Ovary (tissue), 10 donors: ENCODE measurements at places on chromosomes 12 and 14.

- no peak for DNase-seq
Measured at GRCh38 chr14:95183532-95184412, 26.4 kb upstream of the DICER1 start.

DNA sequence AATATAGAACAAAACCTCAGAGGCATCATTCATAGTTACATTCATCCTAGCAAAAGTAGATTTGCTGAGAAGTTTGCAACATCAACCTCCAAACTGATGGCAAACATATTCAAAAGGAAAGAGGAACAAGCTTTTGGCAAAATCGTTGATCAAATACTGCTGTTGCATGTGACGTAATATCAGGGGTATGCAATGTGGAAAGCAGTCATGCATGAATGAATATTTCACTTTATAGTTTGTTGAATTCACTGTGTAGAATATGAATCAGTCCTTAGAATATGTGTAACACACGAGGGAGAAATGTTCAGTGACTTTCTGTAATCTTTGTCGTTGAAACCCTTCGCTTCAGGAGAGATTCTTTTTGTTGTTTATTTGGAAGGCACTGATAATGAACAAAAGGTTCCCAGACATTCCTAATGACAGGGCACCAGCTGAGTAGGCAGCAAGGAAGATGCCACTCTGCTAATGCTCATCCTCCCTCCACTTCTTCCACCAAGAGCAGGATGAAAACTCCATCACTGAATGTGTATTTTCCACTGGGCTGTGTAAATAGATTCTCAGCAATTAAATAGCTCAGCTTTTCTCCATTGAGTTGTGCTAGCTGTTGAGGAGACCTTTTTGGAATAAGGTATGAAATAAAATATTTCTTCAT, 126.1 kb downstream of the PELI2 start:
- DNase-seq: no peak

DNA sequence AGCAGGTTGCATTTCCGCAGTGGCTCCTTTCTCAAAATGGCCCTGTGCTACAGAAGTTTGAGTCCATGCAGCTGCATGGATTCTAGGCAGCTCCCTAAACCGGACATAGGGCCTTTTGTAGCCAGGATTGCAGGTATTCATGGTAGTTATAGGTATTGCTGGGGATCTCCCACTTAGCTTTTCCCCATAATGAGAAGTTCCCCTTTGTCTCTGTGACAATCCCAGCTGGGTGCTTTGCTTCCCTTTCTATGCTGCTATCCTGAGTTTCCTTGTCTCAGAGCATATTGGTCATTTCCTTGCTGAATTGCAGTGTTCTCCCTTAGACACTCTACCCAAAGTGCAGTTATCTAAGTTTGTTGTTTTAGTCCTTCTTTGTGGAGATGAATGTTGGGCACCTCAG, 120.9 kb upstream of the MIS18BP1 start:
- DNase-seq: no peak

- DNase-seq: no peak
Measured at GRCh38 chr14:53035336-53036210, 84.7 kb upstream of the FERMT2 start.

GRCh38 chr14:81868172-81868571, 334.5 kb upstream of the SEL1L start:
- DNase-seq: no peak

GRCh38 chr14:98498019-98498885, 773.7 kb downstream of the BCL11B start:
- no peak for DNase-seq

DNA sequence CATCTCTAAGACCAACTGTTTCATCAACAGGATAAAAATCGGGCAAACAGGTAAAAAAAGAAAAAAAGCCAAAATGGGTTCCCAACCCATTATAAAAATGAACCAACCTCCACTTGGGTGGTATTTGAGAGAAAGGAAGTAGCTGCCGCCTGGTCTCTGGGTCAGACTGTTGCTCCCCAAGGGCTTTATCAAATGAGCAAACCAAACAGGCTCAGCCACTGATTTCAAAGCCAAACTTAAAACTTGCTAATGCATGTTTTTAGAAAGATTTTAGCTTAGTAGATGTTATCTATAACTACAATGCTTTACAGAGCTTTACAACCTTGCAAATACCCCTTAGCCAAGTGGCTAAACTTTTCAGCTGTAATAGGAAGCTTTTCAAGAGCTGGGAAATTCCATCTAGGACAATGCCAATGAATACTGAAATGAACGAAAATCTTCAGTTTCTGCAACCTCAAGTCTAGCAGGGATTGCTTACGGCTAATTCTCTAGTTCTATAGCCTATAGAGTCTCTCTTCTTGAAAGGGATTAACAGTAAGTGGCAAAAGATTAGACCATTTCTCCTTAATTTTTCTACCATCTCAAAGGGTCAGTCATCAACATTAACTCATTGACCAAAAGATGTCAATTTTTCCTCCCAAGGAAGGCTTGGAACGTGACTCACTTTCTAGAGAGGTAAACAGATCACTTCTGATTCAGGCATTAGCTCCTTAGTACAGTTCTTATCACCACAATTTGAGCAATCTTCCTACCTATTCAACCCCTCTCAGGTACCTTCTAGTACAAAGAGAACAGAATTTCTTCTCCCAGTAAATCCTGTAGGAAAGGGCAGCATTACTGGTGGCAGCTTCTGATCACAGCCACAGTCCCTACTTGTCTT, 4.2 kb downstream of the PPM1H start:
- DNase-seq: no peak

GRCh38 chr12:72388322-72388721, 116.2 kb downstream of the TRHDE start:
- DNase-seq: no peak

DNA sequence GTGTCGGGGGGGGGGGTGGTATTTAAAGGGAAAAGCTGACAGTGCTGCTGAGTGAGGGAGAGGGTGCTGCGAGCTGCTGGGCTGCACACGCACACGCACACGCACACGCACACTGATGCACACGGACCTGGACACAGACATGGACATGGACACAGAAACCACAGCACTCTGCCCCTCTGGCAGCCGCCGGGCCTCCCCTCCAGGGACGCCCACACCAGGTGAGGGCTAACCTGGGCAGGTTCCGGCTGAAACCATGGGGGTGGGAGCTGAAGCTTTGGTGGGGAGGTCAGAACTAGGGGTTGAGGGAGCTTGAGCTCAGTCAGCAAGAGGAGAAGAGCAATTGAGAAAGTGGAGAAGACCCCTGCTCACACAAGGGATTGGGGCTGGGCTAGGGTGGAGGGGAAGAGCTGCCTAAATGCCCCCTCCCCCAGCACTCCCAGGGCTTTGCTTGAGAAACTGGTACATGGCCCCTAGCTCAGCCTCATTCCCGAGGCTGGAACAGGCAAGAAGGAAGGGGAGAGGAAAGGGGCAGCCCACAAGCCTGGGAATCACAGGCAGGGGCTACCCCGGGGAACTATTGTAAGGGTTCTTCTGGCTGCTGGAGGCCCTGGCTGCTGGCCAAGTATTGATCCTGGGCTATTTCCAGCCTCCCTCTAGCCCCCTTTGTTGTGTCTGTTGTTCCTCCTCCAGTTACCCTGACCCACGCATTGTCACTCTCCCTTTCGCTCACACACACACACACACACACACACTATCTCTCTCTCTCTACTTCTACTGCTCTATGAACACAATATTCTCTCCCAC, at the start of gene REM2:
REM2 (plus strand) TSS at position 50 of the 804 bp plus-strand sequence; CDS start at position 116, 66 bp downstream.
- no peak for DNase-seq

GRCh38 chr12:123344086-123344485, 20.6 kb downstream of the SBNO1 start:
- peak; percentile 67 for DNase-seq

GRCh38 chr12:103583008-103583407, 4.1 kb upstream of the STAB2 start:
- DNase-seq: no peak

DNA sequence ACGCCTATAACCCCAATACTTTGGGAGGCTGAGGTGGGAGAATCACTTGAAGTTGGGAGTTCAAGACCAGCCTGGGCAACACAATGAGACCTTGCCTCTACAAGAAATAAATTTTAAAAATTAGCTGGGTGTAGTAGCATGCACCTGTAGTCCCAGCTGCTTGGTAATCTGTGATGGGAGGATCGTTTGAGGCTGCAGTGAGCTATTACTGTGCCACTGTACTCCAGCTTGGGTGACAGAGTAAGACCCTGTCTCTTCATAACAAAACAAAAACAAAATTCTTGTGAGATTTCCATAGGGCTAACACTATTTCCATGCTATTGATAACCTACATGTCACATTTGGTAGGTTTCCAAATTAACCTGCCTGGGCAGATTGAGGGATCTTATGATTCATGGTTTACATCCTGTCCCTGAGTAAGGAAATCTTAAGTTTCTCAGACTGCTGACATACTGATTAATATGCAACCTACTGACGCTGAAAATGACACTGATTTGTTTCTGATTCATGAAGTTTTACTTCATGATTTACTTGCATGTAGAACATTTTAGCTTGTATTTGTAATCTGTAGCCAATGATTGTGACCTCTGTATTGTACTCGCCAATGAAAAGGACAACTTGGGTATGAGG, 15.9 kb downstream of the ATP6V1D start:
- DNase-seq: no peak

GRCh38 chr12:106276032-106276740, 26.3 kb upstream of the TCP11L2 start:
- no peak for DNase-seq

DNA sequence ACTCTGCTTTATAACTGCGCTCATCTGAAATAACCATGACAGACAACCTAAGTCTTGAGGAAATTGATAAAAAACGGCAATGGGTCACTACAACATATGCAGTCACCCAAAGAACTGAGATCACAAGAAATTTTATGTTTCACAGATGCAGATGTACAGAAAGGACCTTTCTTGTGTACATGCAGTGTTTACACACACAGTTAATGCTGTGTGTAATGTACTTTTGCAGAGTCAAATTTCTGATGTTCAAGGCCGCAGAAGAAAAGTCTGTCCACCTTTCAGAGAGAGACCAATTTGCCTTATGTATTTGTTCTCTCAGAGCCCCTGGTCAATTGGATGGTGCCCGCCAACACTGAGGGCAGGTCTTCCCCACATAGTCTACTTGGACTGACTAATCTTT, 23.0 kb upstream of the TBK1 start:
- DNase-seq: no peak

GRCh38 chr12:30928356-30929244, 2.1 kb downstream of the TSPAN11 start:
- no peak for DNase-seq

DNA sequence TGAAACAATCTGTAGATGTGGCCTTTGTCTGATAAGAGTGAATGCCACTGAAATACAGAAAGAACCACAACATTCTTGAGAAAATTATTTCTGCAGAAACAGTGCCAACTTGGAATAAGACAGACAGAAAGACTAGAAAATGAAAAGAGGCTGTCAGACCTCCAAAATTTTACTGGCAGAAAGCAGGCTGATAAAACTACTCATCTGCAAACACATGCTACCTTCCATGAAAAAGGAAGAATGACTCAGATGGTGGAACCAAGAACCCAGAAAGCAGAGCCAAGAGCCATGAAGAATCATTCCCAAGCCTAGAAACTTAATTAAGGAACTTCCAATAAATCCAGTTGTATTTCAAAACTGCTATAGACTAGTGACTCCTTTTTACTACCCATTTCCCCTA, 31.9 kb upstream of the OSBPL8 start:
- DNase-seq: no peak

GRCh38 chr14:100072783-100073346, 7.6 kb downstream of the EVL start:
- DNase-seq: no peak

GRCh38 chr14:91872011-91872501, 4.7 kb upstream of the TC2N start:
- DNase-seq: no peak

DNA sequence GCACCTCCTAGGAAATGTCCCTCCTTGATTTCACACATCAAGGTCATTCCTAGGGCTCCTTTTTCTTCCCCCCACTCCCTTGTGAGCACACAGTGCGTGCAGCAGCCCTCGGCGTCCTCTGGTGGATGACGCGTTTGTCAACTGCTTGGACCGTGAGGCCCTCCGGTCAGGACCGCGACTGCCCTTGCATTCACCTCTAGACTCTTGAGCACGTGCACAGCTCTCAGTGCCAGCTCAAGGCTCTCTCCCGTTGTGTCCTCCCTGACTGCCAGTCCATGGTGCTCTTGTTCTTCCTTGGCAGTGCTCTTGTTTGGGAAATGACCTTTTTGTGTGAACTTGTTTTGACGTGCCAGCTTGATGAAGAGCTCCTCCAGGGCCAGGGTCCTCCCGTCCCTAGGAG, 67.9 kb downstream of the TSPAN9 start:
- no peak for DNase-seq

- DNase-seq: no peak
Measured at GRCh38 chr14:90308561-90308960, 23.2 kb downstream of the NRDE2 start.

DNA sequence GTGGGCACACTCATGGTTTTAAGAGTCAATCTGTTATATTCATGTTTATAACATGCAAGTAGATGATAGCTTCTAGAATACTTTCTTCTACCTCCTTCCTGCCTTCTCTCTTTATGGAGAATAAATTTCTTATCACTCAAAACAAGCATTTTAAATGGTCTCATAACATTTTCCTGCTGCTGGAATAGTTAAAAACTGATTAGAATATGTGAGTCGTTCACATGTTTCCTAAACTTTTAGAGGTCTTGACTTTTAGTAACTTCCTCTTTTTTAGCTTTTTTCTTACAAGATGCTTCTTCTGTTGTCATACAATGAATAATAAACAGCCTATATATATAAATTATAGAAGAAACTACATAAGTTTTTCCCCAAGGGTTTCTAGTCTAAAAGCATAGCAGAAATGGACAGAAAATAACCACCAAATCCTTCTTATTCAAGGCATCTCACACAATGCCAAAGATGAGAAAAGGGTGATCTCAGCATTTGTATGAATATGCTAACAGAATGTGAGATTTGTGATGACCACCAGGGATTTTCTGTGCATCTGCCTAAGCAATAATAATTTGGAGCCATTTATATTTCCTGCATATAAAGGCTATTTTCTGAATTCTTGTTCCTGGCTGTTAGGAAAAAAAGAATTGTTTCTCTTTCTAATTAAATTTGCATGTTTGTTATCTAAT, 127.8 kb downstream of the DAAM1 start:
- no peak for DNase-seq

GRCh38 chr14:103362780-103363179, 22.4 kb upstream of the MARK3 start:
- no peak for DNase-seq

DNA sequence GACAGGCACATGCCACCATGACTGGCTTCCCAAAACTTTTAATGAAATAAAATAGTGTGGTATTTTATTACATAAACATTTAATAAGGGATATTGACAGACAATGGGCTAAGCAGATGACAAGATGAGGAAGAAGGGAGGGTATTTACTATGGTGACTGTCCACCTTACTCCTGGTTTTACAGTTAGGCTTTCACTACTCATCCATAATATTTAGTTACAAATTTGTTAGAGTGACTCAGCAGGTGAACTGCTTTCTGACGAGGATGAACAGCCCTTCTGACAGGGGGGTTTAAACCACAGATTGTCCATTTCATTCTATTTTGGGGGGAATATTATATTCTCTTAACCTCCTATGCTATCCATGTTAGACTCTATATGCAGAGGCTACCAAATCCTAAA, 3.6 kb upstream of the PALS1 start:
- DNase-seq: no peak
